ENCODE measurements at places on chromosomes 5 and 9.
A peak's percentile ranks its signal among the peaks of the same experiment; 100 is the strongest.

GRCh38 chr5:168987543-168988300, 313.2 kb downstream of the SLIT3 start:
- DNase-seq: peak; percentile 41

- no peak for DNase-seq
These were observed 5.7 kb downstream of the NFIB start for GRCh38 chr9:14307989-14308852.

DNA sequence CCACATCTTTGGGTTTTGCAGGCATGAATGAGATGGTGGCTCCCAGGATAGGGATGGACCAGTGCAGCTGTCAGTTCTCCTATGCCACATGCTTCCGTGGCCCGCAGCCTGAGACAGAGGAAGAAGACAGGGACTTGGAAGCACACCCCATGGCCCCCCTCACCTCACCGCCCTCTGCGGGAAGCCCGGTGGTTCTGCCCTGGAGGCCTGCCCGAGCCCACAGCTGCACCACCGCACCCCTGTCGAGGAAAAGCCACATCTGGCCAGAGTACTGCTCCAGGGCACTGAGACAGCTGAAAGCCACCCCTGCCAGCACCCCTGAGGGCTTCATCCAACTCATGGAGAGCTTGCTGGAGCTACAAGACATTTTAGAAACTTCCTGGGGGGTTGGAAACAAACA, 7.6 kb upstream of the TRMT10B start:
- DNase-seq: no peak

GRCh38 chr9:136326061-136326760, 1.1 kb upstream of the GPSM1 start:
- DNase-seq: peak; percentile 55

DNA sequence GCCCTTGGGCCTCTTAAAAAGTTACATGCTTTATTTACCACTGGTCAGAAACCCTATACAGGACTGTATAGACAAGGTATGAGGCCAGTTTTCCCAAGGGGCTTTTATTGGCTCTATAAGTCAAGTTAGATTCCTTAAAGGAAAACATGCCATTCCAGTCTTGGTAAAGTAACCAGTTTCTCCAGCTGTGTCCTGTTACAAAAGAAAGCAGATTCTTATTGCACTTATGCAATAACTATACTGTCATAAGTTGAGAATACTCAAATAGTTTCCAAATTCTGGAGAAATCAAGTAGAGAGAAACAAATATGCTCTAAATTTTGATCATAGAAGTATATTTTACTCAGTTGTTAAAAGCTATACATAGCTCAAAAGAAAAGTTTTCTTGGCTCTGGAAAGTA, 47.2 kb downstream of the PTGS1 start:
- no peak for DNase-seq

DNA sequence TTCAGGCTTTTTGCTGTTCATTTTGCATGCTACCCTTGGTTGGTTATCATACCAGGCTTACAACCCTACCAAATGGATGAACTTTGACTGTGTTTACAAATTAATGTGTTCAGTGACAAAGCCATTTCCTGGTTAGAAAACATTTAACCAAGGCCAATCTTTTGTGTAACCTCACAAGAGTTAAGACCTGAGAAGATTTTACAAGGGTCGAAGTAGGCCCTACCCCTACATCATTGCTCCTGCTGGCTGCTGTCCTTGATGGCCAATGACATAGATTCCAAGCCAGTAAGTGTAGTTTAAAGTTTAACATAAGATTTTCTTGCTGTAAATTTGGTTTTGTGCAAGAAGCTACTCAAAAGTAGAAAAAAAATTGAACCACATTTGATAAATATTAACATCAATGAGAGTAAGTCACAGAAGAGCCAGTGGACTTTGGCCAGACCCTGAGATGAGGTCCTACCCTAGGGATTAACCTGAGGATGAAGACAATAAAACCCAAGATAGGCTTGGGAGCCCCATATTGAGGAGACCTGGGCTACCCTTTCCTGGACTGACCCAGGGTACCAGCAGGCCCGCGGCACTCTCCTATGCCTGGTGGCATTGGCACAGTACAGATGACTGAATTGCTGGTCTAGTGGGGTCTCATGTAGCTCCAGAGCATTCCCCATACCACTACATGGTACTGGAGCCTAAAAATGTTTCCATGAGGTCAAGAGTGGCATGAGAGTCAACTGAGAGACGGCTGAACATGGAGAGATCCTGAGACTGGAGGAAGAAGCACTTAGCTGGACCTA, 8.3 kb downstream of the C1QTNF3 start:
- no peak for DNase-seq

- DNase-seq: no peak
These were observed 1738.8 kb downstream of the EFNA5 start for GRCh38 chr5:105931881-105932421.

- no peak for DNase-seq
These were observed 494.6 kb downstream of the GADD45G start for GRCh38 chr9:90099262-90099963.

DNA sequence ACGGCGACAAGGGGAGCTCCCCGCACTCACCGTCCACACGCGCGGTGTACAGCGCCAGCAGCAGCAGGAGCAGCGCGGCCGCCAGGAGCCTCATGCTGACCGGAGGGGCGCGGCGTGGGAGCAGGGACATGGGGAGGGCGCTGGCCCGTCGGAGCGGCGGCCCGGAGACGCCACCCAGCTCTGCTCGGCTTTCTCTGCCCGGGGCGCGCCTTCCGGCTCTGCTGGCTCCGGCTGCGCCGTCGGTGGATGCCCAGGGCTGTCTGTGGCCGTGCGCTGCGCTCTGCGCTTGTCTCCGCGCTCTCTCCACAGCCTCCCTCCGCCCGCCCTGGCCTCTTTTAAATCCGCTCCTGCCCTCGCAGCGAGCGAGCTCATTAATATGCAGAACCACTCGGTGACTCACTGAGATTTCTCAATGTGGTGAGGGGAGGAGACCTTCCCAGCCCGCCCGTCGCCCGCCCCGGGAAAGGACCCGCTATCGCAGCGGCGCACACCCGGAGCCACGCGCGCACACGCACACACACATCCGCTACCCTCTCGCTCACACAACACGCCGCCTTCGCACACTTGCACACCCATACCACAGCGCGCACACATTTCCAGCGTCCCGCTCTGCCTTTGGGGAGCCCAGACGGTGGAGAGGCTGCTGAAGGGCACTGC, at the start of gene CXCL14:
Gene CXCL14, minus strand, starts transcription at position 307 of the 657 bp plus-strand sequence. Its CDS starts 213 bp downstream, at position 94.
- DNase-seq: peak; percentile 38

GRCh38 chr5:14265570-14265969, 122.4 kb downstream of the TRIO start:
- DNase-seq: no peak

DNA sequence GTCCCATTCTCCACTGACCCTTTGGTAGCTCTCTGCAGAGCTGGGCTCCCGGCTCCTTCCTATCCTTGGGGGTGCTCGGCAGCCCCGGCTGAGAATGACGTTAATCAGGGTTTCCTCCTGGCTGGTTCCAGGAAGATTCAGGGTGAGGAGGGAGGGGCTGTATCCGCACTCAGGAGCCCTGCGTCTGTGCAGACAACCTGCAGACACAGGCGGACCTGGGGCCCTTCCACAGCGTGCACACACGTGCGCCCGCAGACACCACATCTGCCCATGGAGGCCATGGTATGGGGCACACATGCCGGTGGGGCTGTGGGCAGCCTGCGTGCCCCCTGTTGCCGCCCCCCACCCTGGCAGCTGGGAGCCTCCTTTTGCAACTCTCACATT, 66.6 kb upstream of the RNU6ATAC start:
- DNase-seq: no peak

DNA sequence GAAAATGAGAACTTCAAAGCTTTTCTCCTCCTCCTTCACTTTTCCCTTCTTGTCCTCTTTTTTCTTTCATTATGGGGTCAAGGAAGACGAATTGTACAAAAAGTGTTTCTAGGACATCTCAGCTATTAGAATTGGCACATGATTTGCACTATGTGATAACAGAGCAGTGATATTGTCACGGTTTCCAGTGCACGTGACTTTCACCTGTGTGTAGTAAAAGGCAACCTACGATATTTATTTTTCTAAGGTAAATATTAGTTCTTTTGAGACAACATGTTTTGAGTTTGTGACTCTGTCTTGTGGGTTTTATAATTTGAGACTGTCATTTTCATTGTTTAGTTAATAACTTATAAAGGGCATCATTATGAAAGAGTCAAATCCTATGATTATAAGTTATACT, 213.1 kb downstream of the PSAT1 start:
- no peak for DNase-seq

DNA sequence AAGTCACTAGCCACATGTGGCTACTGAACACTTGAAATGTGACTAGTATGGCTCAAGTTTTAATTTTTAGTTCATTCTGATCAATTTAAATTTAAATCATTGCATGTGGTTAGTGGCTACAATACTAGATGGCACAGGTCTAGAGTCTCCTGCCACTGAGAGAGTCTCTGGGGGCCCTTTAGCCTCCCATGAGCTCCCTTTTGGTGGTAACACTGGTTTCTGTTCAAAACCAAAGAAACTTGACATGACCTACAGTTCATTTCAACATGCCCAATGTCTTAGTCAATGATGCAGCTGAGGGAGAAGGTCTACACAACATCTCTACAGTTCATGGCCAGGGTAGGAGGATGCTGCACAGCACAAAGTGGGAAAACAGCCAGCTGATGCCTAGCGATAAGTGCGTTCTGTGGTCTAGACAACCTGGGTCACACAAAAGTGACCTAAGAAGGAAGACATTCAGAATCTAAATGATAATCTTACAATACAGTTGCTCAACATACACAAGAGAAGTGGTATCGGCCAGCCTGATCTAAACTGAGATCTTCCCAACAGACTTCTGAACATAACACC, 121.0 kb downstream of the AUH start:
- no peak for DNase-seq

- peak; percentile 78 for DNase-seq
These were observed 57.8 kb upstream of the HSPA9 start for GRCh38 chr5:138632900-138633489.

DNA sequence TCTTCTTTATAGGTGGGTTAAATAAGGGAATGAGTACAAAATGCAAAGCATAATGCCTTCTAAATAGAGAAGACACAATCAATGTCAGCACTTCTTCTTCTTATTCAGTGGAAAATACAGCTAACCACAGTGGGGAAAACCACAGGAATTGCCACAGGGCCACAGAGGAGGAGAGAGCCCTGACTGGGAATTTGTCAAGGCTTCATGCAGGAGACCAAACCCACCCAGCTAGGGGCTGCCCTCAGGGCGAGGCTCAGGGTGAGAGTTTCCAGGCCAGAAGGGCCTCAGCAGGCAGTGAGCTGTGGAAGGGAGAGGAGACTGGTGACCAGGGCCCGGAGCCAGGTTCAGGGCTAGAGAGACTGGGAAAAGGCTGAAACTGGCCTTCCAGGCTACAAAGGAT, 279.1 kb downstream of the MSX2 start:
- no peak for DNase-seq

DNA sequence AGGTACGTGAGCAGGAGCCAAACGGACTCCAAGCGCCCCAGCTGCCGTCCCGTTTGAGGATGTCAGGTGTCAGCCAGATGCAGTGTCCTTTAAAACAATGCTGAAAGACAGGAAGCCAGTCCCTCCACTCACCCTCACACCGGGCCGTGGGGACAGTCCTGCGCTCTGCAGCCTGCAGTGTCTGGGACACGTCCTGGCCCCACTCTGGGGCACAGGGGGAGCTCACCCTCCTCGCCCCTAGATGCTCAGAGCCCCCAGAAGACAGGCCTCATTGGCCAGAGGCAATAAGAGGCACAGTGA, 79.7 kb downstream of the ZNF354C start:
- no peak for DNase-seq
